DND-41 (cell line): ENCODE measurements at places on chromosomes 7 and 10.

- DNase-seq, result peak; percentile 74
Measured at GRCh38 chr10:70381471-70382421, 679 bp downstream of the LRRC20 start.

- no peak for DNase-seq
Measured at GRCh38 chr10:102705531-102705930, 8.7 kb downstream of the ARL3 start.

GRCh38 chr10:6838118-6838517 lies 258.0 kb upstream of the PRKCQ start:
- DNase-seq, result peak; percentile 19

- peak; percentile 65 for DNase-seq
Measured at GRCh38 chr7:77696643-77697534, 630 bp downstream of the RSBN1L start.

GRCh38 chr10:126242397-126243260 lies 145.6 kb downstream of the ADAM12 start:
- DNase-seq, result no peak

GRCh38 chr7:157739650-157740049 lies 402.8 kb downstream of the DNAJB6 start:
- DNase-seq, result no peak

DNA sequence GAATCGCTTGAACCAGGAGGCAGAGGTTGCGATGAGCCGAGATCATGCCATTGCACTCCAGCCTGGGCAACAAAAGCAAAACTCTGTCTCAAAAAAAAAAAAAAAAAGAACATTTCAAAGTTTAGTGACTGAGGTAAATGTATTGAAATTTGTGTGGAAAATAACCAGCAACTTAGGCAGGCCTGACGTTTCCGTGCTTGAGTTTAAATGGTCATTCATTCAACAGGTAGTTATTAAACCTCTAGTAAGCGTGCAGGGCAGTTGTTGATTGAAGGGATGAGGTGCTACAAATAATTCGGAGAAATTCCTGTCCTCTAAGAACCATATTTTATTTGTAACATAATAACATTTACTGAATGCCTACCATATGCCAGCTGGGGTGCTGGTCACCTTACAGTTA lies 135.3 kb downstream of the PRKAG2 start:
- no peak for DNase-seq

- no peak for DNase-seq
Measured at GRCh38 chr10:5895804-5896203, 5.8 kb downstream of the FBH1 start.

DNA sequence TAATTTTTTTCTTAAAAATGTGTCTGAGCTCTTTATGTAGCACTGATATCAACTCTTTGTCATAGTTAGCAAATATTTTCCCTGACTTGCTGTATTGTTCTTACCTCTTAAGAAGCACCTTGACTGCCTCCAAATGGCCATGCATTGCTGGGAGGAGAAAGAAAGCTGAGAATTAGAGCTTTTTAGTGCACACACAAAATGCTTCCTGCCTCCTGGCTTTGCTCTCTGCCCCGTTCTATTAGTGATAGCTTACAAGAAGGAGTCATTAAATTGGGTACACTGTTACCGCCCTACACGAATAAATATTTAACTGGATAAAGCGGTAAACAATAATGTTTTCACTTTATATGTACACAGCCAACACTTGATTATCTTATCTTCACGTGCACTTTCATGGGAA lies 4.1 kb downstream of the ANKRD16 start:
- DNase-seq, result no peak

- no peak for DNase-seq
Measured at GRCh38 chr7:590731-591551, 71.3 kb upstream of the PDGFA start.

DNA sequence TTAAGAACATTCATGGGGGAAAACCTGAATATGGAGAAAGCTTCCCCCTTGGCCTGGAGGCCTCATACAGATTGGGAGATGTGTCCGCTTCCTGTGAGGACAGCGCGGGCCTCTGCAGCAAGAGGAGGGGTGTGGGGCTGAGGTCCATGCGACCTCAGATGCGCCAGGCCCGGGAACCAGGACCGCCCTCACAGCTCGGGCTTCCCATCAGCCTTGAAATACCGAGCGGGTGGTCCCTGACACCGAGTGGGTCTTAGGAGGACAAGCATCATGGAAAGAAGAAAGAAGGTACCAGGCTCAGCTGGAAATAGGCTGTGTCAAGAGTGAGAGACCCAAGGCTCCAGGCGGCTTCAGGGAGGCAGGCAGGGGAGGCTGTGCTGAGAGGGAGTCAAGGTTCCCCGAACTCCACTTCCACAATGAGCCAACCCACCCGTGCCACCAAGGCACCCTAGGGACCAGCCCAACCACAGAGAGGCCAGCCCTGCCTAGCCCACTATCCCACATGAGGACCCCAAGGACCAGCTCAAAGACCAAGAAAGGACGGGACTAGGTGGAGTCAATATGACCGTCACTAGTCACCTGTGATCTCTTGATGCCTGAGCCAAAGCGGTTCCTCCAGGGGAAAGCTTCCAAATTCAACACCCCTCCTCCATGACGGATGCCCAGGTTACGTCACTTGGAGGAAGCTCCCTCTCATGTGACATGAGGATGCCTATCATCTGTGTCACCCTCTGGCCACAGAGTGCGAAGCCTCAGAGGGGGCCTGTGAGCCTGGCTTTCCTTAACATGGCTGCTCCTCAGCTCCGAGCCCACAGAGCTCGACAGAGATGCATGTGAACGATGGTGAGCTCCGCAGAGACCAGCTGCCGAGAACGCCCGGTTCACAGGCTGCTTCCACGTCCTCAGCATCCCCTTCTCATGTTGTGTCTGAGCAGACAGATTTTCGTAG lies 103.7 kb downstream of the TCERG1L start:
- DNase-seq, result no peak

GRCh38 chr10:81918766-81919165 lies 43.8 kb downstream of the NRG3 start:
- no peak for DNase-seq

GRCh38 chr10:78349165-78349516 lies 315.5 kb downstream of the RPS24 start:
- no peak for DNase-seq

- DNase-seq, result no peak
Measured at GRCh38 chr7:45189151-45189970, 31.8 kb downstream of the RAMP3 start.

DNA sequence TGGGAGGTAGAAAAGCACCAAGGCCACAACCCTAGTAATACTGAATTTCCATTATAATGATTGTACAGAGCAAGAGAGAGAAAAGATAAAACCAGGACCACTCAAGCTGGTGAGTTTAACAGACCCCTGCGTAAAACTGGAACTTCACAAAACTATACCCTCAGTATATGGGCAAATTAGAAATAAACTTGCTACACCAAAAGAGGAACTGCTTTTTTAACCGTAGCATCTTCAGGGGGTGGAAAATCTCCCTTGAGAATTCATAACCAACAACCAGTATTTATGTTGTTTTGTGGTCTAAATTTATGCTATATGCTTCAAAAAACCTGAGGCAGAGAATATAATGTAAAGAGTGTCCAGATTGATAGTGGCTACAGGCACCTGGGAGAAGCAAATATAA lies 171.2 kb downstream of the SGMS1 start:
- no peak for DNase-seq

DNA sequence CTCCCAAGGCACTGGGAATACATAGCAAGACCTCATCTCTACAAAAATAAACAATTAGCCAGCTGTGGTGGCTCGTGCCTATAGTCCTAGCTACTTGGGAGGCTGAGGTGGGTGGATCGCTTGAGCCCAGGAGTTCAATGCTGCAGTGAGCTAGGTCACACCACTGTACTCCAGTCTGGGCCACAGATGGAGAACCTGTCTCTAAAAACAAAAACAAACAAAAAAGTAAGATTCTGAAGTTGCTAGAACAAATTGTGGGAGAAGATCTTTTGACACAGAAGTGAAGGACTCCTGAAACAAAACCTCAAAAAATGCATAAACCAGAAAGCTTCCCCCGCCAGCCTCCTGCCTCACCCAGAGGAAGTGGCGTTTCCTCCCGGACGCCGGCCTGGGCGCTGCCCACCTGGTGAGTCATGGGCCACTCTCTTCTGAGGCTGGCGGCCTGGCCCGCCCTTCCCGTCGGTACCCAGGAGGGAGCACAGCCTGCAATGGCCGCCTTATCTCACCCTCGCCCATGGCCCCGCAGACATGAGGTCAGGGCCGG lies 25.4 kb upstream of the ELN start:
- no peak for DNase-seq

DNA sequence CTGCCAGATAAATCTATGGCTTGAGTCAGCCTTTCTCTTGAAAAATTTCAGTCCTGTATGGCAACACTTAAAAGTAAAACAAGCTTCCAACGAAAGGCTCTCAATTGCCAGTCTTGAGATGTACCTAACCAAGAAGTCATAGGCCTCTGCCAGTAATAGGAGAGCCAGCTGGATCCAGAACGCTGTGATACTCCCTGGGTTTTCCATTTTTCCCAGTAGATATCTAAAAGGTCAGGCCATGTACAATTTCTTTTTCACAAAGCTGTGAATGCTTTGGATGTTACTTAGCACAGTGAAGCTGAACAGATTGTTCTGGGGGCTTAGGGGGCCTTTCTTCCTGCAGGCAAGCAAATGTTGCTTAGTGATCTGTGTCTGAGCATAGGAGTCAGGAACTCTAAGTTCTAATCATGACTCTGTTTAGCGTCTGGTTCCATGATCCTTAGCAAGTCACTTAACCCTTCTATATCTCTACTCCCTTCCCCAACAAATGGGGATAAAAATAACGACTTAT lies 86.5 kb downstream of the ARMH3 start:
- DNase-seq, result no peak

DNA sequence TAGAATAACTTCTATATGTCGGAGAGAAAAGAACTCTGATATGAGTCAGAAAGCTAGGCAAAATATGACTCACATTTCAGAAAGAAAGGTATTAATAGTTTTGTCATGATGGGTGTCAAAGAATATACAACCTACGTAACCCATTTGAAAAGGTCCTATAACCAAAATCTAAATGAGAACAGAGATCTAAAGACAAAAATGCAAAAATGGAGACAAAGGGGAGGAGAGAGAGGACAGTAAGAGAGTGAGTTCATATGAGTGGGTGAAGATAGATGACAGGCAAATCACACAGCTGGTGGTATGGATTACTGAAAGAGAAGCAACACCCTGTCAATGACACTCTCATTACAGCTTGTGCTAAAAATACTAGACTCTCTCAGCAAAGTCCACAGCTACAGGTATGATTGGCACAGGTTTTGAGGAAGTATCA lies 25.6 kb downstream of the ANKMY2 start:
- DNase-seq, result no peak

- DNase-seq, result no peak
Measured at GRCh38 chr7:84144480-84144879, 50.1 kb downstream of the SEMA3A start.

DNA sequence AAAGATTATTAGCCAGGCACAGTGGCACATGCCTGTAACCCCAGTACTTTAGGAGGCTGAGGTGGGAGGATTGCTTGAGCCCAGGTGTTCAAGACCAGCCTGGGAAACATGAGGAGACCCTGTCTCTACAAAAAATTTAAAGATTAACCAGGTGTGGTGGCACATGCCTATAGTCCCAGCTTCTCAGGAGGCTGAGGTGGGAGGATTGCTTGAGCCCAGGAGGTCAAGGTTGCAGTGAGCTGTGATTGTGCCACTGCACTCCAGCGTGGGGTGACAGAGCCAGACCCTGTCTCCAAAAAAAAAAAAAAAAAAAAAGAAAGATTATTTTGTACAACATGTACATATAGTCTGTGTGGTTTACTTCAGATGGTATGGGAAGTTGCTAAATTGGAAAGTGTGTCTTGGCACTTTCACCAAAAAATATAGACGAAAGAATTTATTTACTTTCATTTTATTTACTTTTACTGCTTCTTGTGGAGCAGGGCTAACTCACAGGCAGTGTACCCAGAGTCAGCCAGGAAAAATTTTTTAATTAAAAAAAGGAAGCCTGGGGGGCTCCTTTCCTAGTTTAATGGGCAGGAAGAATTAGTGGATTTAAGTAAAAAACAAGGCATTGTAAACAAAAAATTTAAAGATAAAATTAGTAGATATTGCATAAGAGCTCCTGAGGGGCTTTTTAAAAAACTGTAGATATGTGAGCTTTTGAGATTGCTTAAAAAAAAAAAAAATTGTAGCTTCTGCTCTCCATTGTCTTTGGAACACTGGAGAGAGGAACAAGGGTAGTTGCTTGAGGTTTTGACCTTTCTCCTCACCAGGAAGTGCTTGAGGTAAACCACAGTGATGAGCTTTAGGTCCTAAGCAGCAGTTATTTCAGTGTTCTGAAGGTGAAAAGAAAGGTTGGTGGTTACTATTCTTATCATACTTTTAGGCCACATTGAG lies 44.6 kb upstream of the VDAC2 start:
- DNase-seq, result peak; percentile 26

DNA sequence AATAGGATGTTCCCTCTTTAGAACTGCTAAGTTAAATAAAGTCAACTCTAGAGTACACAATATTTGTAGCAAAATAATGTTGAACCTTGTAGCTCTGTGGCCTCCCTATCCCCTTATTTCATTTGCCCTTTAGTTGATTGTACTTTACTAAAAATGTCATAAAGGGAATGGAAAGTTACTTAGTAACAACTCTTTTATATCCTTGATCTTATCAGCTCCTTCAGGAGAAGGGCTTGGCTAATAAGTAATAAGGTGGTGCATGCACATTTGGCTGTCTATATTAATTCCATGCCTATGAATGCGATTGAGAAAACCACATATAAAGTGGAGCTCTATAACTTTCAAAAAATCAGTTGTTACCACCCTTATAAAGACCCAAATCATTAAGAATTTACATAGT lies 41.5 kb upstream of the GATA3 start:
- no peak for DNase-seq

- DNase-seq, result no peak
Measured at GRCh38 chr7:37212556-37212955, 236.1 kb downstream of the ELMO1 start.

DNA sequence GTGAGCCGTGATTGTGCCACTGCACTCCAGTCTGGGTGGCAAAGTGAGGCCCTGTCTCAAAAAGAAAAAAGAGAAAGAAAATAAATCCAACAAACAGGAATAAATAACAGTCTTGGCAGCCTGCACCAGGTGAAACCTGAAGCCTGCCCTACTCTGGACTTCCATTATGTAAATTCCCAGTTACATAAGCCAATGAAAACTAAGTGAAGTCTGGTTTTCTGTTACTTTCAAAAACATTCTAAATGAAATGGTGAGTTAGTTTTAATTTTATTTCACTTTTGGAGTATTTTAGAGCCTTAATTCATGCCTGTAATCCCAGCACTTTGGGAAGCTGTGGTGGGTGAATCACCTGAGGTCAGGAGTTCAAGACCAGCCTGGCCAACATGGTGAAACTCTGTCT lies 22.5 kb upstream of the HIBADH start:
- no peak for DNase-seq

GRCh38 chr10:110016039-110016438 lies 8.3 kb downstream of the ADD3 start:
- DNase-seq, result no peak

DNA sequence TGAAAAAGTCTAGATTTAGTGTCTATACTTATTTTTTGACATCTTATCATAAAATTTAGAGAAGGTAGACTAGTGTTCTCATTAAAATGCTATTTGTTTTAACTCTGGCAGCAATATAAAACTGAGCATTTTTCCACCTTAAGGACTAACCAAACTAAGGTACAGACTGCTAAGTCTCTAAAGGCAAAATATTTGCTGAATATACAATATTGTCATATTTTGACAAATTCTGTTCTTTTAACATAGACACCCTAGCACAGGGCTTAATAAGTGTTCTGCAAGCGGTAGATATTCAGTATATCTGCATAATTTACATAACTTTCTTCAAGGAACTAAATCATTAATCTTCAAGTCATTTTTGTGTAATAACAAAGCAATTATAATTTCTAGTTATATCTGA lies 8.6 kb downstream of the RTKN2 start:
- no peak for DNase-seq
